ENCODE measurements at places on chromosomes 3 and 15.

DNA sequence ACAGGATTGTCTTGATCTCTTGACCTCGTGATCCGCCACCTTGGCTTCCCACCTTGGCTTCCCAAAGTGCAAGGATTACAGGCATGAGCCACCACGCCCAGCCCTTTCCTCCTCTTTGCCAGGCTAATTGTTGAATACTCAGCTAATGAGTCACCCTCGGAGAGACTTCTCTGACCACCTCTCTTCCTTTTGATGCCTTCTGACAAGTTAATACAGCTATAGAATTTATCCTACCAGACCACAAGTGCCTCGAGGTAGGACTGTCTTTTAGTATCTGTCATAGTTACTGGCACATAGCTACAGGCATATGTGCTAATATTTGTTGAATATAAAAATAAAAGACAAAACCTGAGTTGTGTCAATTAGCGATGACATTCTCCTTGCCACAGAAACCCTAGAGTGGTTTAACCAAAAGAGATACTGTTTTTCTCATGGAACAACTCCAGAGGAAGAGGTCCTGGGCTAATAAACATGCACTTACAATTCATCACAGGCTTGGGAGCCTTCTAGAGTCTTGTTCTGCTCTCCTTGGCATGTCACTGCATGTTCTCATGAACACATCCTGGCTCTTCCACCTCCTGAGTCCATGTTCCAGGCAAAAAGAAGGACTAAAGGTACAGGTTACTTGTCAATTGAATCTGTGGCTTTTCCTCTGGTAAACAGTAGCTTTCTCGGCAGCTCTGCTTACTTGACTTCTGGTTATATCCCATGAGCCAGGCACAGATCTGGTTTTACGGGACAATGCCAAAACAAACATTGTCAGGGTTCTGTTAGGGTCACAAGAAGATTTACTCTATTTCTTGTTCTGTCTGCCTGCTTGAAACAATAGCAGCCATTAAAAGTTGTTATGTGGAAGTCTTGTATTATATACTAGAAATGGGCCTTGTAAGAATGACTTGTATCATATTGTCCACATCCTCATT is 332.3 kb downstream of the THSD4 start:
- no peaks in the 10 kb centered on the region for H3K27me3 ChIP-seq
- H3K27ac ChIP-seq = no peak overlapping the region
- no peak for DNase-seq
- no peak overlapping the region for H3K4me3 ChIP-seq

GRCh38 chr15:74433592-74434262 is at the start of gene SEMA7A:
Gene SEMA7A, minus strand, starts transcription at chr15:74433958. Its CDS starts 40 bp downstream, at chr15:74433918.
- no peaks in the 10 kb centered on the region for H3K27me3 ChIP-seq
- peak within 1 kb of the TSS; percentile 58 for H3K27ac ChIP-seq
- peak; percentile 79 for DNase-seq
- no peaks in the 10 kb centered on the region for H3K36me3 ChIP-seq

DNA sequence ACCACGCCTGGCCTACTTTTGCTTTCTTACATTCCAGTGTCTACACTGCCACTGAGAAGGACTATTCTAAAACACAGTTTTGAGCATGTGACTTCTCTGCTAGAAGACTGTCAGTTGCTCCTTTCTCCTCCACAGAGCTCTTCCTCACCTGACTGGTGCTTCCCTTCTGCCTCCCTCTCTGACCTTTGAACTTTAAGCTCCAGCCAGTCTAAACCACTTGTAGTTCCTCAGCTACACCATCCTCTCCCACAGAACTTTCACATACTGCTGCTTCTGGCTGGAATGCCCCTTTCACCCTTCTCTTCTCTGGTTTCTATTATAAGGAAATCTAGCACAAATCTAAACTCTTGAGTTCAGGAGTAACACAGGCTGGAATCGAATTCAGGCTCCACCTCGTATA is 9.1 kb downstream of the NCEH1 start:
- DNase-seq = no peak
- H3K27ac ChIP-seq = no peak overlapping the region
- peaks cover 40% of the 10 kb centered on the region for H3K4me1 ChIP-seq
- H3K27me3 ChIP-seq = no peaks in the 10 kb centered on the region
- H3K4me3 ChIP-seq = no peak overlapping the region

- H3K27ac ChIP-seq = no peak overlapping the region
- no peaks in the 10 kb centered on the region for H3K27me3 ChIP-seq
- no peaks in the 10 kb centered on the region for H3K36me3 ChIP-seq
- no peaks in the 10 kb centered on the region for H3K4me1 ChIP-seq
Measured at GRCh38 chr3:123783050-123783689, 101.0 kb downstream of the MYLK start.

GRCh38 chr3:32435911-32436815 is 44.5 kb downstream of the CMTM7 start:
- peak; percentile 32 for DNase-seq
- H3K4me3 ChIP-seq = no peak overlapping the region
- H3K4me1 ChIP-seq = no peaks in the 10 kb centered on the region
- H3K27me3 ChIP-seq = no peaks in the 10 kb centered on the region
- no peak overlapping the region for H3K27ac ChIP-seq
- no peaks in the 10 kb centered on the region for H3K36me3 ChIP-seq

DNA sequence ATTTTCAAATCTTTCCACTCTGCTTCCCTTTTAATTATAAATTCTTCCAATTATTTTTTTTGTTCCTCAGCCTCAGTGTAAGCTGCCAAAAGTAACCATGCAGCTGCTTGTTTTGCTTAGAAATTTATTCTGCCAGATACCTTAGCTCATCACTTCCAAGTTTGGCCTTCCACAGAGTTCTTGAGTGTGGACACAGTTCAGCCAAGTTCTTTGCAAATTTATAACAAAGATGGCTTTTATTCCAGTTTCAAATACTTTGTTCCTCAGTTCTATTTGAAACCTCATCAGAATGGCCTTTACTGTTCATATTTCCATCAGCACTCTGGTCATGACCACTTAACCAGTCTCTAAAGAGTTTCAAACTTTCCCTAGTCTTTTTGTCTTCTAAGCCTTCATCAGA is 10.3 kb downstream of the RTP1 start:
- no peaks in the 10 kb centered on the region for H3K27me3 ChIP-seq
- no peak for DNase-seq
- H3K27ac ChIP-seq = no peak overlapping the region
- no peak overlapping the region for H3K4me3 ChIP-seq
- H3K36me3 ChIP-seq = no peaks in the 10 kb centered on the region

DNA sequence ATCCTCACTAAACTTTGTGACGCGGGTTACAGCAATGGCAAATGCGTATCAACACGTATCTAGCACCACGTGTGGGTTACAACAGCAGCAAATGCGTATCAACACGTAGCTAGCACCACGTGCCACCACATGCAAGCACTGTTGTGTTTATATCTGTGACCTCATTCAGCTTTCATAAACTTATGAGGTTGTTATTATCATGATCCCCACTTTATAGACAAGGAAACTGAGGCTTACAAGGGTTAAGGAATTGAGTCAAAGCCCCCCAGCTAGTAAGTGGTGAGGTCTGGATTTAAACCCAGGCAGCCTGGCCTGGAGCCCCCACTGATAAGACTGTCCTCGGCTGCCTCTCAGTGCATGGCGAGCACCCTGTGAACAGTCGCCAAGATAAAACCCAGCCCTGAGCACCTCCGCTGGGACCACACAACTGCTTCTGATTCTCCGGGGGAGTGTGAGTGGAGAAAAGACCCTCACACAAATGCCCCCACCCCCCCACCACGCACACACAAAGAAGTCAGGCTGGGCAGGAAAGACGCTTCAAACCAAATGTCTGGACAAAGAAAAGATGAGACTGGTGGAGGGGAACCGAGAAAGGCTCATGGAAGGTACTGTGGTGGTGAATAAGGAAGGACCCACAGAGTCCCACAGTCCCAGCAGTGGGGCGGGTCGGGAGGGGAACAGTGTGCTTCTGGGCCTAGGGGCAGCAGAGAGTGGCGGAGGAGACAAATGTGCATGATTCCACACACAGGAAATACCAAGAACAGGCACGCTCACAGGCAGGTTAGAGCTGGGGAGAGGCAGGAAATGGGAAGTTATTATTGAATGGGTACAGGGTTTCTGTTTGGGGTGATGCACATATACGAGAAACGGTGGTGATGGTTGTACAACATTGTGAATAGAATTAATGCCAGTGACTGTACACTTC is 173.4 kb downstream of the XXYLT1 start:
- H3K27ac ChIP-seq = no peak overlapping the region
- DNase-seq = no peak
- no peaks in the 10 kb centered on the region for H3K36me3 ChIP-seq
- peaks cover 34% of the 10 kb centered on the region for H3K4me1 ChIP-seq
- no peaks in the 10 kb centered on the region for H3K27me3 ChIP-seq

DNA sequence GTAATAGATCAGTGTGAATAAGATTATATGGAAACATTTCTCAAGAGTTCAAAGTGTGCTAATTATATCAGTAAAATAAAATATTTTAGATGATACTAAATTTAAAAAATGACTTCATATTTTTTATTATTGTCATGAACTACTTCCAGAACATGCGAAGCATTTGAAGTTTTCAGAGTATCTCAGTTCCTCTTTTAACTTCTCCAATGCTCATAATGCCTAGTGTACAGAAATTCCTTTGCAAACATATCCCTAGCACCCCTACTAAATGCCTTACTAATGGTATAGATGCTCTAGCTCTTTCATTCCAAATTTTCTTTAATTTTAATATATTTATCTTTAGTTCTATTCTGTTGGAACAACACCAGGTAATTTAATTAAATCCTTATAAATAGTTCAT is 580.4 kb downstream of the CADM2 start:
- no peak overlapping the region for H3K4me3 ChIP-seq
- H3K4me1 ChIP-seq = no peaks in the 10 kb centered on the region
- DNase-seq = no peak
- no peaks in the 10 kb centered on the region for H3K36me3 ChIP-seq

GRCh38 chr3:23455084-23455483 is 252.0 kb downstream of the UBE2E2 start:
- no peak for DNase-seq
- no peaks in the 10 kb centered on the region for H3K27me3 ChIP-seq
- no peak overlapping the region for H3K4me3 ChIP-seq
- H3K27ac ChIP-seq = no peak overlapping the region

- DNase-seq = peak; percentile 90
- H3K27ac ChIP-seq = peak within 1 kb of the TSS; percentile 91
- peaks cover 18% of the 10 kb centered on the region for H3K4me1 ChIP-seq
- peak within 1 kb of the TSS; percentile 82 for H3K4me3 ChIP-seq
- no peaks in the 10 kb centered on the region for H3K27me3 ChIP-seq
- no peaks in the 10 kb centered on the region for H3K36me3 ChIP-seq
Measured at GRCh38 chr3:171459942-171460724, at the start of gene TNIK. Gene TNIK, minus strand, starts transcription at chr3:171460405. Its CDS starts 342 bp downstream, at chr3:171460063.

- no peak overlapping the region for H3K27ac ChIP-seq
- no peak for DNase-seq
- H3K4me3 ChIP-seq = no peak overlapping the region
Measured at GRCh38 chr3:127668906-127669305, 3.8 kb upstream of the ABTB1 start.

GRCh38 chr3:152219769-152220255 is 48.9 kb upstream of the MBNL1 start:
- no peak for DNase-seq
- H3K27me3 ChIP-seq = no peaks in the 10 kb centered on the region
- H3K4me1 ChIP-seq = no peaks in the 10 kb centered on the region
- H3K4me3 ChIP-seq = no peak overlapping the region
- H3K27ac ChIP-seq = no peak overlapping the region

- peak overlapping the region; percentile 46 for H3K27ac ChIP-seq
- peaks cover 18% of the 10 kb centered on the region for H3K36me3 ChIP-seq
- H3K4me3 ChIP-seq = no peak overlapping the region
- no peaks in the 10 kb centered on the region for H3K27me3 ChIP-seq
- H3K4me1 ChIP-seq = peaks cover 8% of the 10 kb centered on the region
Measured at GRCh38 chr3:128113817-128114794, 9.5 kb downstream of the RUVBL1 start.

- no peaks in the 10 kb centered on the region for H3K27me3 ChIP-seq
- no peaks in the 10 kb centered on the region for H3K4me1 ChIP-seq
- H3K27ac ChIP-seq = no peak overlapping the region
- no peak overlapping the region for H3K4me3 ChIP-seq
- H3K36me3 ChIP-seq = no peaks in the 10 kb centered on the region
Measured at GRCh38 chr3:116927918-116928317, 218.3 kb downstream of the TUSC7 start.

DNA sequence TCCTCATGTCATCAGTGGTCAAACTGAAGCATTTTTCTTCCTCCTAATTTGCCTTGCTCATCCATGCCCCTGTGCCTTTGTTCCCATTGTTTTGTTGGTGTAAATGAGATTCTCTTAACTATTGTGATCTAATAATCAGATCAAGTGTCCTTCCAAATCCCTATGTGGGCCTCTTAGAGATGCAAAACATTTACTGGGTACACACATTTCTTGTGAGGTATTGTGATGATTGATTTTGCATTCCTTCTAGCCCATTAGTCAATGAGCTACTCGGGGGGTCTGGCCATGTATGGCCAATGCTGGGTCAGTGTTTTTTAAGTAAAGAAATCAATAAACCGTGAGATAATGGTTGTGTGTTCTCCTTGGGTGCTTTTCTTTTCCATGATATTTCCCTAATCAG is 580.4 kb downstream of the VGLL3 start:
- no peaks in the 10 kb centered on the region for H3K27me3 ChIP-seq
- no peaks in the 10 kb centered on the region for H3K36me3 ChIP-seq
- H3K4me3 ChIP-seq = no peak overlapping the region
- no peak for DNase-seq
- H3K27ac ChIP-seq = no peak overlapping the region
- no peaks in the 10 kb centered on the region for H3K4me1 ChIP-seq

- H3K36me3 ChIP-seq = no peaks in the 10 kb centered on the region
- no peaks in the 10 kb centered on the region for H3K27me3 ChIP-seq
- no peak overlapping the region for H3K4me3 ChIP-seq
- peaks cover 46% of the 10 kb centered on the region for H3K4me1 ChIP-seq
- peak overlapping the region; percentile 43 for H3K27ac ChIP-seq
Measured at GRCh38 chr3:61594144-61594963, 33.0 kb downstream of the PTPRG start.

GRCh38 chr15:54298396-54298795 is 320.2 kb downstream of the UNC13C start:
- no peaks in the 10 kb centered on the region for H3K4me1 ChIP-seq
- H3K36me3 ChIP-seq = no peaks in the 10 kb centered on the region
- H3K27ac ChIP-seq = no peak overlapping the region
- H3K27me3 ChIP-seq = no peaks in the 10 kb centered on the region
- DNase-seq = no peak

DNA sequence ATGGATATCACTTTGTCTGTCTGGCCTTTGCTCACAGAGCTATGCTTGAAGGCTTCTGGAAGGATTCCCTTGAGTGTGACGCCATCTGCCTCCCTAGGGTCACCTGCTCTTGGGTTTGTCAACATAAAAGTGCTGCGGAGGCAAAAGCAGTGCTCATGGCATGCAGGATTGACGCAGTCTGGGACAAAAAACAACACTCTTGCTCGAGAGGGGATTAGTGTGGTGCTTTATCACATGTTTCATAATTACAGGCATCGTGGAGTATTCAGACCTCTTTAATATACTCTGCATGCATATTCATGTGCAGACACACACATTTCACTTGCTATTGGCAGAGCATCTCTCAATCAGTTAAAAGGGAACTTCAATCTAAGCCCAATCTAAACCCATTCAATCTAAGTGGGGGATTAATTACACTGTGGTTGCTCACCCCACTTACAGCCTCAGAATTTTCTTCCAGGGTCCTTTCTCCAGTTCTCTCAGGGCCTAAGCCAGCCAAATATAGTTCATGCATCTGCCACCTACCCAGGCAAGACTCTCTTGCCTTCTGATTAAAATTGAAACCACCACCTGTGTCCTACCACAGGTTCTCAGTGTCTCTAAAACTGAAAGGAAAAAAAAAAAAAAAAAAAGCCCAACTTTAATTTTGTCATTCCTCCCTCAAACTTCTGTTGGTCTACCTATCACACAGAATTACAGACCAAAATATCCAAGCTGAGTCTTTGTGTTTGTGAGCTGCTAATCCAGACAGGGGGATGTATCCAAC is 75.6 kb downstream of the BFSP2 start:
- H3K27ac ChIP-seq = peak overlapping the region; percentile 72
- no peaks in the 10 kb centered on the region for H3K36me3 ChIP-seq
- H3K4me1 ChIP-seq = peaks cover 18% of the 10 kb centered on the region
- H3K4me3 ChIP-seq = no peak overlapping the region
- no peak for DNase-seq
- no peaks in the 10 kb centered on the region for H3K27me3 ChIP-seq

Data from right atrium auricular region (tissue), 2 donors.